ENCODE measurements at places on chromosomes 6 and 20.

GRCh38 chr6:170100046-170100445 is 190.8 kb downstream of the DLL1 start:
- DNase-seq, result no peak

DNA sequence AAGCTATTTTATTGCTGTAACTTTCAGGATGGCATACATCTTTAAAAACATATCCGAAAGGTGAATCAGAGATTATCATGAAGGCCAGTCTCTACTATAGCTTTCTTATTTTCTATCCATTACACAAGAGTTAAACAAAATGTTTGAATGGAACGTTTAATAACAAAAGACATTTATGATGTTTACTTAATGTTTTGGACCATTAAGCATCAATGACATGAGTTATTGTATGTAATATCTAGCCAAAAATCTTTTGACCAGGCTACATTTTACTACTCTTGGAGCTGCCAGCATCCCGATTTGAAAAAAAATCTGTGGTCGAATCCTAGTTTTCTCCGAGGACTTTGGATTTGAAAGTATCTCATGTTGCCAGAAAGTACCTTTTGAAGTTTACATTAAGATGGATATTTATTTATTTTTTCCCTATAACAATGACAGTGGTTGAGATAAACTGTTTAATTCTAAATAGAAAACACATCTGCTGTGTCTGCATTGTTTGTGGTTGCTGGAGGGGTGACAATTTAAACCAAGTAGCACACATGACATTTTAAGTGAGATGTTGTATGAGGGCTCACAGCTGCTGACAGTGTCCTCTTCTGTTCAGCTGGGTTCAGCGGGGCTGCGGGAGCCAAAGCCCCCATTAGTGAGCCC is 293.7 kb upstream of the TCF21 start:
- DNase-seq, result no peak

DNA sequence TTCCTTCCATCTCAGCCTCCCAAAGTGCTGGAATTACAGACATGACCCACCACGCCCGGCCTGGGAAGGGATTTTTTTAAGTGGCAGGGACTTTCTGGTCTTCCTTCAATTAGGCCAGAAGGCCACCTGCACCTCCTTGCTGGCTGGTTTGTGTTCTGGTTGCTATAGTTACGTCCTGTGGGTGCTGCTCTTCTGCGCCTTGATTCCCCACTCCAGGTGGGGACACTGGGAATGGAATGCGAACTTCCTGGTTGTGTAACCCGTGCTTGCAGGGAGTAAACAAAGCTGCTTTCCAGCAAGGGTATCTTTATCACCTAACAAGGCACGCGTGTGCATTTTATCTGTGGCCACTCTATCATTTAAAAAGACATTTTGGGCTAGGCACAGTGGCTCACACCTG is 117.7 kb downstream of the PLEKHG1 start:
- DNase-seq, result no peak

DNA sequence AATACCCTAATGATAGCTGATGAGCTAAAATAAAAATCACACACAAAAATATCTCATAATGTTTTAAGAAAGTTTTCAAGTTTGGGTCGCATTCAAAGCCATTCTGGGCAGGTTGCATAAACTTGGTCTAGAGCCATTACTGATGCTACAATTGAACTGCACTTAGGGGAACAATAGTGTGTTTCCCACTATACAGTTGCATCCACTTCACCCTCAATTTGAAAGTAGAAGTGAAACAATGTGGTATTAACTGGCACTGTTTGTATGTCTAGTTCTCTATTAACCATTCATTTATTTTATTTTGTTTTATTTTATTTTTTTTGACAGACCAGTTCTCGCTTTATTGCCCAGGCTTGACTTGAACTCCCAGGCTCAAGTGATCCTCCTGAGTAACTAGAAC is 23.0 kb upstream of the STK38 start:
- DNase-seq, result no peak

DNA sequence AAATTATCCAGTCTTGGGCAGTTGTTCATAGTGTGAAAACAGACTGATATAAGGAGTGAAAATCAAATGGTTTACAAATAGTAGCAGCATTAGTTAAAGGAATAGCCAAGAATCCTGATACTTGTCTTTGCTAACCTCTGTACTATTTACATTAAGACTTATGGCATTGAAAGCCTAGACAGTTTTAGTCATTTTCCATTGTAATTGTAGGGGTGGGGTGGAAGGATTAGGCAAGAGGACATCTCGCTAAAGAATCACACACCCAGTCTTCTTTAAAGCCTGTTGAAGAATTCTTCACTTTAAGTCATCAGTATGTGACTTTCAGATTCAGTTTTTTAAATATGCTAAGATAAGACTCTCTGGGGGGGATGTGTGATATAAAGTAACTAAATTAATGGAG is 207.5 kb upstream of the PHACTR1 start:
- no peak for DNase-seq

DNA sequence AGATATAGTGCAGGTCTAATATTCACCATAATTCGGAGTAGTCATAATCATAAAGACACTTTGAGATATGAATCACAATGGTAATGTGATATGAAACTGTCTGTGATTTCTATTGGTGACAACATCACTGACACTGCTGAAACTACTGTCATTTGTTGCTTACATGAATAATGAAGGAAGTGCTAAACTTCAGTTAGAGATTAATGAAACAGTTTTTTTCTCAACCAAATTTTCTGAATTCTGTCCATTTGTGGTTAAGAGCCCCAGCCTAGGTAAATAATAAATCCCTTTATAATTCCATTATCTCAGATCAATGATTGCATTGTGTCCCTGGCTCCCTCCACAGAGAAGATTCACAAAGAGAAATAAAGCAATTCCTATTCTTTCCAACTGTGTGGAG is 122.6 kb downstream of the HIVEP2 start:
- no peak for DNase-seq
